ENCODE measurements at places on chromosomes 16 and 17. TPM values are rescaled to one million over a fixed set of nuclear protein-coding genes. Genes with fewer than 3 reads are reported as not detected.

Gene WIPI1
- 51.9 TPM for polyA plus RNA-seq

Gene FGF11
- polyA plus RNA-seq, result 0.79 TPM

Gene GNG13
- polyA plus RNA-seq, result not detected

Gene IL17C
- polyA plus RNA-seq, result 1.8 TPM

Gene ABCC11
- polyA plus RNA-seq, result 0.08 TPM

Gene PIK3R6
- polyA plus RNA-seq, result 1.7 TPM

Gene KRTAP2-3
- not detected for polyA plus RNA-seq

Gene CTF1
- polyA plus RNA-seq, result 3.3 TPM

Gene ACSF2
- 23.5 TPM for polyA plus RNA-seq

Gene MAP1LC3B
- polyA plus RNA-seq, result 49.8 TPM

Gene PIRT
- not detected for polyA plus RNA-seq

Gene AHSP
- polyA plus RNA-seq, result not detected

Gene TPSD1
- 0.54 TPM for polyA plus RNA-seq

Gene TMEM92
- 6.2 TPM for polyA plus RNA-seq

Gene MEIOB
- 0.28 TPM for polyA plus RNA-seq

Gene EMP2
- 74.3 TPM for polyA plus RNA-seq

Gene CDK5R1
- 0.41 TPM for polyA plus RNA-seq

Gene LDHD
- polyA plus RNA-seq, result 9.2 TPM

Gene ALOX15B
- 64.9 TPM for polyA plus RNA-seq

Gene YBX2
- 0.03 TPM for polyA plus RNA-seq

Gene ATP2A3
- 16.6 TPM for polyA plus RNA-seq

Gene GRN
- 719 TPM for polyA plus RNA-seq

Gene ASIC2
- not detected for polyA plus RNA-seq

Gene SLC5A11
- polyA plus RNA-seq, result not detected

Gene PPP1R27
- not detected for polyA plus RNA-seq

Gene MYH13
- not detected for polyA plus RNA-seq

Gene DPEP2
- 11.8 TPM for polyA plus RNA-seq

Gene LYRM9
- 7.9 TPM for polyA plus RNA-seq

Gene PERCC1
- not detected for polyA plus RNA-seq

Gene MPP3
- 17.0 TPM for polyA plus RNA-seq

Gene KRT222
- 0.26 TPM for polyA plus RNA-seq

Gene KRTAP4-7
- polyA plus RNA-seq, result not detected

Gene ABCA6
- 1.9 TPM for polyA plus RNA-seq

Gene GPR139
- not detected for polyA plus RNA-seq

Gene CEP95
- 31.5 TPM for polyA plus RNA-seq

Gene RMI2
- 2.5 TPM for polyA plus RNA-seq

Gene KRTAP1-5
- not detected for polyA plus RNA-seq

Gene CCL17
- 39.3 TPM for polyA plus RNA-seq

Gene ITGA2B
- polyA plus RNA-seq, result 1.4 TPM
